Coronary artery (tissue), 2 donors: ENCODE measurements at places on chromosomes 4 and X.
A peak's percentile ranks its signal among the peaks of the same experiment; 100 is the strongest.

- no peak for DNase-seq
These were observed 909 bp upstream of the SLAIN2 start for GRCh38 chr4:48340276-48340964.

DNA sequence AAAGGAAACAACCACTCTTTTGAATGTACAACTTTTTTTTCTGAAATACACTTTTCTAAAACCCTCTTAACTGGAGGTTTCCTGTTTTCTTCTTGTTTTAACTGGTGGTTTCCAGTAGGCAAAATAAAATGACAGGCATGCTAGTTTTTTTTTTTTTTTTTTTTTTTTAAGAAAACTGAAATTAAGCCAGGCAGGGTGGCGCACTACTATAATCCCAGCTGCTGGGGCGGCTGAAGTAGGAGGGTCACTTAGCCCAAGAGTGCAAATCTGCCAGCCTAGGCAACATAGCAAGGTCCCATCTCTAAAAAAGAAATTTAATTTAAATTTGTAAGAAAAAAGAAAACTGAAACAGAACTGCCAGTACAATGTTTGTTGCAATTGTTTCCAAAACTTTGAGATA lies 44.0 kb downstream of the TMEM144 start:
- no peak for DNase-seq

DNA sequence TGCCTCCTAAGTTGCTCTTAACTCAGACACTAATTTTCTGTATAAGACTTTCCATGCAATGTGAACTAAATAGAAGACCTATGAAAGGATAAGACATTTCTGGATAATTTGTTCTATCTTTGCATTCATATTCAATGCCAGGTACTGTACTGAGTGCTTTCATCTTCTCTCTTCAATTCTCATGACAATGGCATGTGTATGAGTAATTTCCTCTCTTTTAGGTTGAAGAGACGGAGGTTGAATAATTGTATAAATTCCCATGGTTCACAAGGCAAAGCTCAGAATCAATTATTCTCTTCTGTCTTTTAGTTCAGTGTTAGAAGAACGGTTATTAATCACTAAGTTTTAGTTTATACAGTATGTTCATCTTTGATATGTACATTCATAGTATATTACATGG lies 29.3 kb upstream of the CFAP299 start:
- no peak for DNase-seq

- no peak for DNase-seq
These were observed 78.8 kb upstream of the BCOR start for GRCh38 chrX:40176351-40177116.

DNA sequence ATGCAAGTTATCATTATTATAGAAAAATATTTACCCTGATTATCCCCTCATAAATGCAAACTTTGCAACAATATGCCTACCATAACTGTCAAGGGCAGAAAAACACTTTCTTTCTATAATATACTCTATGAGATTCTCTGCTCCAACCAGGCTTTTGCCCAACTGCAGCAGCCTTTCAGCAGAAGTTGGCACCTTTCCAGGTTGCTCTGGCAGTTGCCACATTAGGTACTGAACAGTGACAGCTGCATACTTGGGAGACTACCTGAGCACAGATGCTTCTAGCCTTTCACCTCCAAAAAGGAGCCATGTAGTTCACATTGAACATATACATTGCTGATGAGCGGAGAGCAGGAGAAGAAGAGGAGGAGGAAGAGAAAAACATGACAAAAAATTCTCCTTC lies 69.5 kb upstream of the BRWD3 start:
- no peak for DNase-seq

- no peak for DNase-seq
These were observed 134.0 kb upstream of the MAP9 start for GRCh38 chr4:155510771-155511170.

- no peak for DNase-seq
These were observed 3.3 kb downstream of the SH3BP2 start for GRCh38 chr4:2795893-2796848.

DNA sequence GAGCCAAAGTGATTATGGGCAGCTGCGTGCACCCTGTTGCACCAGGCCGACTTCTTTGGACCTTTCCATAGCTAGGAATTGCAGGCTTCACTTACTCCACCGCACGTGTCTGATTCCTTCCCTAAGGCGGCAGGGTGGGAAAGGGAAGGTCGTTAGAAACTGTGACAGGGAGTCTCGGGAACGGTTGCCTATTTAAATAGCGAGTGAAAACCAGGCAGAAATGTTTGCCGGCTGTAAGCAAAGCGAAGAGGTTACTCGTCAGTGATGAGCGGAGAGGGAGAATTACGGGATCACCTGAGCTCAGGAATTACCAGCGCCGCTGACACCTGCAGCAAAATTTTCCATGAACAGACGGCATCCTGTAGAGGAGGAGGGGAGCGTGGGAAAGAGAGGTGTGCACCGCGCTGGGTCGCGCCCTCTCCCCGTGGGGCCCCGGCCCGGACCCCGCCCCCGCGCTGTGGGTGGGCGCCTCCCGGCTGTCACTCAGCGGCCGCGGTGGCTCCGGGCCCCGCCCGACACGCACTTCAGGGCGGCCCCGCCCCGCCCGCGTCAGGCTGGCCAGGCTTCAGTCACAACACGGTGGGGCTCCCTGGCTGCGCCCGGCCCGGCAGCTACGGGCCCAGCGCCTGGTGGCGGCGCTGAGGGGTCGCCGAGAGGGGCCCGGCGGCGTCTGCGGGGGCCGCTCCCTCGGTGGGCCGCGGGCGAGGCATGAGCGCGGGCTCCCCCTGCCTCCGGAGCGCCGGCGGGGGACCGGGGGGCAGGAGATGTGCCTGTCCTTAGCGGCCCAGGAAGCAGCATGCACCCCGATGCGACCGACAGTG lies at the start of gene SNX25:
SNX25 (plus strand) TSS at position 568 of the 821 bp plus-strand sequence; CDS start at position 797, 229 bp downstream.
- DNase-seq: peak; percentile 90
